NCI-H460 (cell line): ENCODE measurements at places on chromosomes 1 and 21.

DNA sequence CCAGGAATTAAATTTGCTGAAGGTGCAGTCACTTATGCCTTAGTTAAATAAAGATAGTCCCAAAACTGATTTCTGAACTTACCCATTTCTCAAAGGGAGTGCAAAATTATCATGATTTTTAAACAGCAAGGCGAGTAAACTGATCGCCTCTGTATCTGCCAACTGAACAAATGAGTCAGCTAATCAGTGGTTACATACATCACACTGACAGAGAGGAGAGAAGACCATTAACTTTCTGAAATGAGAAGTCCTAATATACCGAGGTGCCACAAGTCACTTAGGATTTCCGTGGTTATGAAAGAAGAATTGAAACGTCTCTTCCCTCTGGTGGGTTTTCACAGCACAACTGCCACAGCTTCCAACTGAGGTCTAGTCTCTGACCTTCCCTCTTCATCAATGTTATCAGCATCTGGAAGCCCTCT, 400.7 kb downstream of the SMYD3 start:
- no peak for DNase-seq

DNA sequence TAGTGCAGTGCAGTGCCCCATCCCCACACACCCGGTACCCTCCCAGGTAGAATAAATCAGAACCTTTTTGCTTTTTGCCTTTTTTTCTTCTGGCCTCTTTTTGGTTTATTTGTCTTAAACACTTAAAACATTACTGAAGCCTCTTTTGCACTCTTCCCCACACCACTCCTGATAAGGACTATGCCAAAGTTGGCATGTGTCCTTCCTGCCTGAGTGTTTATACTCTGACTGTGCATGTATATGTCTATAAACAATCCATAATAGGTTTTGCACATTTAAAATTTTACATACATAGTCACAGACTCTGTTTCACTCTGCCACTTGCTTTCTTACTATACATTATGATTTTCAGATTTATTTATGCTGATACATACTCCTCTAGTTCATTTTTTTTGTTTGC, 59.6 kb downstream of the BEND5 start:
- DNase-seq = no peak

- DNase-seq = no peak
Observed at GRCh38 chr1:64691626-64692025, 53.2 kb upstream of the RAVER2 start.

DNA sequence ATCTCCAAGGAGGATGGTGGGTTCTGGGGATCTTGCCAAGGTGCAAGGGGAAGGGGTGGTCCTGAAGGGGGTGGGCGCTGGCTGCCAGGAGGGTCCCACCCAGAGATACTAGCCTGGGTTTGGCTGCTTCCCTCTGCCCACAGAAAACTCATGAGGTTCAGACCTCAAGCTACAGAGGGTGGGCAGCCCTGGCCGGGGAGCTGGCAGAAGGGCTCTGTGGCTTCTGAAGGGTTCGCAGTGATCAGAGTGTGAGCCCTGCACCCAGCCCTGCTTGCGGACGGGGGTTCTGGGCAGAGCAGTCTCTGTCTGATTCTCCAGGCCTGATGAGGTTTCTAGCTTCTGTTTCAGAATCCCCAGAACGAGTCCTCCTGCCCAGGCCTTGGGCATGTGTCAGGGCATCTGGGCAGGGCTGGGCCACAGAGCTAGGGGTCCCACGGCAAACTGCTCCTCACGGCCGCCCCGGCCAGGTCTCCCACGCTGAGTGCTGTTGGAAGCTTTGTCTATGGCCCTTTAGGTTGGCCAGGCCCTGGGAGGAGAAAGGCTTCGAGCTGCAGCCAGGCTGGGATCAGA, 635 bp upstream of the MMEL1 start:
- no peak for DNase-seq

- DNase-seq = no peak
Observed at GRCh38 chr21:14993115-14993514, 71.7 kb downstream of the NRIP1 start.
